ENCODE measurements at places on chromosomes 11 and 22.

- no peak for DNase-seq
Measured at GRCh38 chr22:33923660-33924246, 3.5 kb upstream of the LARGE1 start.

- no peak for DNase-seq
Measured at GRCh38 chr11:1779034-1779805, 15.5 kb upstream of the CTSD start.

- no peak for DNase-seq
Measured at GRCh38 chr22:29344137-29344536, 28.6 kb upstream of the RASL10A start.

DNA sequence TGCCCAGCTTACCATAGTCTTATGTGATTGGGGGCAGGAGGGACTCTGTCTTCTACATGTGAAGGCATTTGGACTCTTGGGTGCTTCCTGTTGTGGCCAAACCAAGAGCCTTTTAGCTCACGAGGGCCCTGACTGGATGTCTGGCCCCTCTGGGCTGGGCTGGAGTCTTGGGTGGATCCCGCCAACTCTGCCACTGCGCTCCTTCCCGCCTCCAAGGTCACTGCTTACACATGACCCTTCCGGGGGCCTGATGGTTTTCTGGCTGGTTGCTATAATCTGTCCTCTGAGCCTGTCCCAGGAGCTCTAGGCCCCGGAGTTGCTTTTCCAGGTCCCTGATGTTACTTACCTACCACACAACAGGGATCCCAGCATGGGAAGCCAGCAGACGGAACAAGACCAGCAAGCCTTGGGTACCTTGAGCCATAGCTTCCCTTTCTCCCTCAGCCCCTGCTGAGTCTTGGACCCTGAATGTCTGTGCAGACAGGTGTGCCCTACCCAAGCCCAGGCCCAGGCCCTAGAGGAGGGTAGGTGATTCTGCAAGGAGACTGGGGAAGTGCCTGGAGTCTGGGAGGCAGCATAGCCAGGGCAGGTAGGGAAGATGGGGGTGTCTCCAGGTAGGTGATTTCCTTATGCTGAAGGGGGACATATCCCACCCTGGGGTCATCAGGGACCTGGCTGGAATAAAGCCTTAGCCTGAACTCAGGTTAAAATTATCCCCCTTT, 100.3 kb downstream of the TSPAN18 start:
- no peak for DNase-seq

- DNase-seq, result no peak
Measured at GRCh38 chr22:35560366-35560765, 19.7 kb downstream of the RASD2 start.

DNA sequence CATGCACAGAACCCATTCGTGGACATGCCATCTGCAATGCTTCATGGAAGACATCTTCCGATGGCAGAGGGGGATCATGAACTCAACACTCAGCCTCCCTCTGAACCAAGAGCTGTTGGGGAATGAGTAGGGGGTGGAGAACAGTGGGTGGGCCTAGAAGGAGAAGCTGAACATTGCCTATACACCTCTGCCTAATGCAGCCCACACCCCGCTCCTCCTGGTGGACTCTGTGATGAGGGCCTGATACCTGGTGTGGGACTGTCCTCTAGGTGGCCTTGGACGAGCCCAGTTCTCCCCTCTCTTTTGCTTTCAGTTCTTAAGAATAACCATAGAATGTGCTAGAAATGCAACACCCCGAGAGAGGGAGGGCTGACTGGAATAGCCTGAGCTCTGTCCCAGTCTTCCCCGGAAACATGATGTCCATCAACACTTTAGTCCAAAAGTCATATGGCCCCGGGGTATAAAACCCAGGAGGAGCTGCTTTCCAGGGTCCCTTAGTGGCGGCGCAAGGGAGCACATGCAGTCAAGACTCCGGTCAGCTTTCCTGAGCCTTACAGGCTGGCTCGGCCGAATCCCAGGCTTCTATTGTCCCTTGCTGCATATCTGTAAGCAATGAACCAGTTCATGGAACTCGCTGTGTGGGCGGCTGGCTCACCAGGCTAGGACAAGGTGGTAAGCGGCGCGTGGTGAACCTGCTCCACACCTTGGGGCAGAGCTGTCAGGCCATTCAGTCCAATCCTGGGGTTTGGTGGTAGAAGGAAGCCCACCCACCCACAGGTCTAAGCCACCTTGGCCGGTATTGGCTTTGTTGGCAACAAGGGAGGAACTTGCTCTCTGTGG, 216.9 kb downstream of the CTTN start:
- no peak for DNase-seq

- no peak for DNase-seq
Measured at GRCh38 chr11:105868762-105869285, 153.2 kb downstream of the MSANTD4 start.

GRCh38 chr22:43077121-43077877, 11.9 kb downstream of the TTLL1 start:
- no peak for DNase-seq

DNA sequence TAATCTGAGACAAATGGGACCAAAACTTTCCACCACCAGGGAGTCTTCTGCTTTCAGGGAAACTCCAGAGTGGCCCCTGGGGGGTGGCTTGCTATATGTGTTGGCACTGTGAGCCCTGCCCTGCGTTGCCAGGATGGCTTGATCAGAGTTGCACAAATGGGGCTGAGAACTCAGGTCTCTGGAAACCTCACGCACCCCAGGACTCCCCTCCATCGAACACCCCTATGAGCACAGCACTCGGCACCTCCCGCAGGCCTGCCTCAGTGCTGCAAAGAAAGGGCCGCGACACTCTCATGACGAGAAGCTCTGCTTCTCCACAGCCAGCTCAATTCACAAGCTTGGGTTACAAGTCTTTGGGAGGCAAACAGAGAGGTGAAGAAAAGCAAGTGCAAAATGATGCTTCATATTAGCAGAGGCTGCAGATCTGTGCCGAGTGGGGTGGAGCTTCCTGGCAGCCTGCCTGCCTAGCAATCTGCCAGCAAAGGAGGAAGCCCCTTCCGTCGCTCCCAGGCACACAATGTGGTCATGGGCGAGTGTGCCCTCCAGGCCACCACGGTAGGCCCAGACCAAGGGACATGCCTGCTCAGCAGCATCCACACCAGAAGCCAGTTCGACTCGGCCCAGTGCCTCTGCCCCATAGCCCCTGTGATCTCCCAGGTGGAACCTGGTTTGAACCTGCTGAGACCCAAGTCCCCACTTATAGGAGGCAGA, 55.7 kb downstream of the MYH9 start:
- DNase-seq, result no peak

DNA sequence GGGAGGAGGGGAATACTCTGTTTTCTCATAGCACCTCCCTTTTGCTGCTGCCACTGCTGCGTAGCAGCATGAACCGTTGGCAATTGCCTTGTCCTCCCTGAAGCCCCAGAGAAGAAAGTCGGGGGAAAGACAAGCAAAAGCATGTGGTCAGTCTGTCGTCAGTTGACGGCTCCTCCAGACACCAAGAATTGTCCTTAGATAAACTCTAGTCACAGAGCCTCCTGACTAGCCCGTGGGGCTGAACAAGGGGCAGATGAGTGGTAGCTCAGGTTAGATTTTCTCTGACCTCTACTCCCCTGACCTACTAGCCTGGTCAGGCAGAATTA, 126.4 kb upstream of the HSD17B12 start:
- DNase-seq, result no peak

GRCh38 chr22:31977141-31977841, 33.0 kb downstream of the YWHAH start:
- no peak for DNase-seq

DNA sequence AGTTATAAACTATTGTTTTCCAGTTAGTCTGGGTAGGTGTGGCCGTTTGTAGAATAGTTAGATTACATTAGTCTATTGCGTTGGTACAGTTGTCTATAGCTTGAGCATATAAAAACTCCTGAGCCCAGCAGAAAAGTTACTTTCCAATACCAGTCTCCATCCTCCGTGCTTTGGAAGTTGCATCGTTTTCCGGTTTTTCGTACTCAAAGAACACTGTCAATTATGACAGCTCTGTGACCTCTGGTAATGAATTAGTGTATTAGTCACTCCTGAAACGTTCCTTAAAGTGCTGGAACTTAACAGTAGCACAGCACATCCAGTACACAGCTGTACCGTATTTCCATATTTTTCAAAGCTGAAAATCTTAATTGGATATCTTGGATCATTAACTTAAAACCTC, 808 bp upstream of the MSANTD2 start:
- no peak for DNase-seq

DNA sequence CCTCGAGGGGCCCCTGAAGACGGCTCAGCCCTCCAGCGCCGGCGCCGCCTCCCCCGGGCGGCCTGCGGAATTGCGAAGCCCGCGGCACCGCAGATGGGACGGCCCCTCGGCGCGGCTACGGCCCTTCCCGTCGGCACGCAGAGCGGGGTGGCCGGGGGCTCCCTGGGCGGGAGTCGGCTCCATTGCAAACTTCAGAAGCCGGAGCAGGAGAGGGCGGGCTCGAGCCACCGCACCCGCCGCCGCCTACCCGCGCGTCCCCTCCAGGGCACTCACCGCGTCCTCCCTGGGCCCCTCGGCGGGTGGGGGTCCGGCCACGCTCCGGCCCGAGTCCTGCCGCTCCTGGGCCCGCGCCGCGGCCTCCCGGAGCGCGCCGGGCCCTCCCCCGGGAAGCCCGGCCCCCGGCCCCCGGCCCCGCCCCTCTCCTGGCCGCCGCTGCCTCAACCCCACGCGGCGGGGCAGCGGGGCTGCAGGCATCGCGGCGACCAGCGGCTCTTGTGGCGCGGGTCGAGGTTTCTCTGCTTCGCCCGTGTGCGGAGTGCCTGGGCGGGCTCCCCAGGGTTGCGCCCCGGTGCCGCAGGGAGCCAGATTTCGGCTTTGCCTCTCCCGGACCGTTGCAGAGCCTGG, at the start of gene PACSIN3:
Gene PACSIN3, minus strand, starts transcription at position 359 of the 624 bp plus-strand sequence. CDS start 3,707 bp downstream, outside the sequence.
- DNase-seq, result no peak

DNA sequence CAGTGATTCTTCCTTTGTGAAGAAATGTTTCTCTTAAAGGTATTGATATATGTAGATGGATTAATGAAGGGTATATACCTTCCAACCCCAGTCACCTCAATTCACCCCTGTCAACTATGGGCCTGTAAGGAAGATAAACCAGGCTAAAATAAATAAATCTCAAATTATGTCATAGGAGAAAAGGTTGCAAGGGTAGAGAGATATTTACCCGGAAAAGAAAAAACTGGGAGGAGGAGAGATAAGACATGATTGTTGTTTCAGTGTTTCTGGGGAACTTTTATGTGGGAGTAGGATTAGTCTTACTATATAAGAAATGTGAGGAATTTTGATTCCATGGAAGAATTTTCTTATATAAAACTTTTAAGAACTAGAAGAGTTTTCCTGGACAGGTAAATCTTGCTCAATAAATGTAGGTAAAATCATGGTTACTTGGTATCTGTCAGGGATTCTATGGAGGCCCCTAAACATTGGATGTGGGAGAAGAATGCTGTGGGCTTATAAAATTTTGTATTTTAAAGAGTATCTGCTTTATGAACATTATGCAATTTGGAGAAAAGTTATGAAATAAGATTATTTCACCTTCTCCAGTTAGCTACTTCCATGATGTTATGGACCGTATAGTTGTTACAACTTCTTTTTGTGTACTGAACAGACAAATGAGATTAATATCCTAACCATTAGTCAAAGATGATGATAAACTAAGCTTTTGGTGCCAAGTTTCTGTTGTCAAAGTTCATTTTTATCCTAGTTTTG, 6.4 kb downstream of the YAP1 start:
- DNase-seq, result no peak

DNA sequence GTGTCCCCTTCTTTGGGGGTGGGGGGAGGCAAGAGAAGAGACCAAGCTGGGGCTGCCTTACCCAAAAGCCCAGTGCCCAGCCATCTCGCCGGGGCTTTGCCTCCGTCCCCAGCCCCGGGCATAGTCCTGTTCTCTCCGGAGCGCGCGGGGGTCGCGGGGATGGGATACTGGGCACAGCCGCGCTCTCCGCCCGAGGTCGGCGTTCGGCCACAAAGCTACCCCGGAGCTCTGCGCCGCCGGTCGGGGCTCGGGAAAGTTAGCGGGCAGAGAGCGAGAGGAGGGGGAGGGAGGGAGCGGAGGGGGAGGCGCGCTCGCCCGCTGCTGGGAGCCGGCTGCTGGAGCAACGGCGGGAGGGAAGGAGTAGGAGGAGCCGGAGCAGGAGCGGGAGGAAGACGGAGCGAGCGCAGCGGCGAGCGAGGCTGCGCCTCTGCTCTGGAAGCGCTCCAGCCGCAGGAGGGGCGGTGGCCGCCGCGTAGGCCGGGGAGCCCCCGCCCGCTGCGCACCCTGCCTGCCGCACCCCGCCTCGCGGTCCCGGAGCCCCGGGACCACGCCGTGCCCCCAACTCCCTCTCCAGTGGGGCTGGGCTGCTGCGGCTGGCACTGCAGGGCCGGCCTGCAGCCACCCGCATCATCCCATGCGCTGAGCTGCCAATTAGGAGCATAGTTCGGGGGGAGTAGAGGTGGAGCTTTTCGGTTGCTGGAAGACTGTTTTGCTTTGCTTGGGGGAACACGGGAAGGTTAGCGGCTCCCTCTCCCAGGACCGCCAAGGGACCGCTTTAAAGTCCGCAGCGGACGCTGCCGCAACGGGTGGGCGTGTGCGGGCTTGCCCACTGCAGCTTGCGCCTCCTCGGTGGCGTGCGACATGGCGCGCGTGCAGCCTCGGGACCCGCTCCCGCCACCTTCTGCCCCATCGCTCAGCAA, at the start of gene SCN4B:
Gene SCN4B, minus strand, starts transcription at position 272 of the 920 bp plus-strand sequence. Its CDS starts 150 bp downstream, at position 122.
- DNase-seq, result no peak

- DNase-seq, result no peak
Measured at GRCh38 chr11:61870541-61871031, 20.8 kb downstream of the FADS3 start.

DNA sequence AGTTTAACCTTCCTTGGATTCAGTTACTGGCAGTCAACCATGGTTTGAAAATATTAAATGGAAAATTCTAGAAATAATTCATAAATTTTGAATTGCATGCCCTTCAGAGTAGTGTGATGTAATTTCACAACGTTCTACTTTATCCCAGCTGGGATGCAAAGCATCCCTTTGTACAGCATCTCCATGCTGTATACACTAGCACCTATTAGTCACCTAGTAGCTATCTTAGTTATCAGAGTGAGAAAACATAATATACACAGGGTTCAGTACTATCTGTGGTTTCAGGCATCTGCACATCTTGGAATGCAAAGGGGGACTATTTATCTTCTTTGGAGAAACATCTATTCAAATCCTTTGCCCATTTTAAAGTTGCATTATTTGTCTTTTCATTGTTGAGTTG, 30.8 kb downstream of the CBL start:
- DNase-seq, result no peak
